ENCODE measurements at places on chromosomes 6 and 20.
A peak's percentile ranks its signal among the peaks of the same experiment; 100 is the strongest.

- DNase-seq: peak; percentile 84
Observed at GRCh38 chr20:34538671-34539123, 19.8 kb upstream of the MAP1LC3A start.

GRCh38 chr6:14734052-14734415 lies 511.8 kb upstream of the JARID2 start:
- peak; percentile 96 for DNase-seq

DNA sequence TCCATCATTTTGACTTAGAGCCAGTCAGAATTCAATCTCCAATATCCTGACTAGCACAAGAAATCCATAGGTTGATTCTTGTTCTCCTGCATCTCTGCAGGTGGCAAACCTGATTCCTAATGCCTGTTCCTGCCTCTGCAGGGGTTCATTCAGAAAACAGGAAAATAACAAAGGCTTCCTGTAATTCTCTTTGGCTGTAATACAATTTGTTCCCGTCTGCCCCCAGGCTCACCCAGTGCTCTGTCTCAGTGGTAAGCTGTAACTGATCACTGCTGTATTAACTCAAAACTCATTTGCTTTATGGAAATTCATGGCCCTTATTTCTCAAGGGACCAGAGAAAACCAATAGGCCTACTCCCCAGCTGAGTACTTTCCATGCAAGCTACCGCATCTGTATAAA lies 88.6 kb downstream of the OPRM1 start:
- no peak for DNase-seq

- DNase-seq: no peak
Observed at GRCh38 chr6:38436726-38437465, 202.8 kb downstream of the BTBD9 start.

- no peak for DNase-seq
Observed at GRCh38 chr6:118783931-118784550, 109.9 kb upstream of the ASF1A start.

GRCh38 chr6:133697666-133698065 lies 191.2 kb upstream of the TCF21 start:
- no peak for DNase-seq

DNA sequence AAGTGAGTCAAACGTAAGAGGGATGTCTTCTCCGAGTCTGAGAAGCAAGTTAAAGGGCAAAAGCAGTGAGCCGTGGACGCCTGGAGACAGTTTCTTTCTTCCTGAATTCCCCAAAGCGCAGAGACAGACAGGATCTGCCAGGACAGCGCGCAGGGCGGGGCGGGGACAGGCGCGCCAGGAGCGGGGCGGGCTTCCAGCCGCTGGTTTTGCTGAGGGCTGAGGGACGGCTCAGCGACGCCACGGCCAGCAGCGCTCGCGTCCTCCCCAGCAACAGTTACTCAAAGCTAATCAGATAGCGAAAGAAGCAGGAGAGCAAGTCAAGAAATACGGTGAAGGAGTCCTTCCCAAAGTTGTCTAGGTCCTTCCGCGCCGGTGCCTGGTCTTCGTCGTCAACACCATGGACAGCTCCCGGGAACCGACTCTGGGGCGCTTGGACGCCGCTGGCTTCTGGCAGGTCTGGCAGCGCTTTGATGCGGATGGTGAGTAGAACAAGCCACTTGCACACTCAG lies at the start of gene SCGN:
Gene SCGN (plus strand): TSS at position 209 of the 509 bp plus-strand sequence. CDS start 189 bp downstream, at position 398.
- peak; percentile 78 for DNase-seq

GRCh38 chr6:27168586-27169443 lies 78.7 kb upstream of the PRSS16 start:
- DNase-seq: no peak

DNA sequence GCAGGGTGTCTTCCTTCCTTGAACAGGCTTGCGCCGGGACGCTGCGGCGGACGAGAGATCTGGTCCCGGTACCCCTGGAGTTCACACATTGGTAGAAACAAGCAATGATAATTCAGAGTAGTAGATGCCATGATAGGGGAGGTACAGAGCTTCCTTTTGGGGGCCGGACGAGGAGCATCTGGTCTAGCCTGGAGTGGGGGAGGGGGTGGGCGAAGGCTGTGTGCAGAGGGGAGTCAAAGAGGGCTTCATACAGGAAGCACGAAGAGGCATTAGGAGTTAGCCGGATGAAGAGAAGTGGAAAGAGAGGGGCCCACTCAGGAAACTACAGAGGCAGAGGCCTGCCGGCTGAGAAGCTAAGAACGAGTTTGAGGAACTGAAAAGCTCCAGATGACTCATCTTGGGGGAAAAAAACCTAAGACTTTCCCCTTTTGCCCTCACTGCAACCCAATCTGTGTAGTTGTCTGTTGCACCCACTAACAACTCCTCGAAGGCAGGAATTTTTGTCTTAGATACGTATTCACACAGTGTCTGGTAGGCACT lies 611 bp downstream of the CNPY3 start:
- DNase-seq: no peak

- DNase-seq: no peak
Observed at GRCh38 chr6:84026721-84027164, 6.8 kb upstream of the MRAP2 start.

DNA sequence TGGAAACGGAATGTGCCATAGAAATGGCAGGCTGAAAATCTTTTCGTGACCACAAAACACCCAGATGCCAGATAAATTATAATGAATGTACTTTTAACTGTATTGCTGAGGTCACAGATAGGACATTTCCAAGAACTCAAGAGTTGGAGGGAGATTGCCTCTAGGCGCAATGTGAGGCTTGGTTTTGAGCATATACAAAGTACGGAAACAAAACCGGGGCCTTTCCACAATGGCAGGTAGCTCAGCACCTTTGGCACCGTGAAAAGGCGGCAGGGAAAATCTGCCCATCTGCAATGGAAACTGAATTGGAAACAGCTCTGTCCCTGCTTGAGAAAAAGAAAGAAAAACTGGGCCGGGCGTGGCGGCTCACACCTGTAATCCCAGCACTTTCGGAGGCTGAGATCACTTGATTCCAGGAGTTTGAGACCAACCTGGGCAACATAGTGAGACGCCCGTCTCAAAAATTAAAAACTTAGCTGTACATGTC lies 10.5 kb upstream of the C20orf144 start:
- no peak for DNase-seq

DNA sequence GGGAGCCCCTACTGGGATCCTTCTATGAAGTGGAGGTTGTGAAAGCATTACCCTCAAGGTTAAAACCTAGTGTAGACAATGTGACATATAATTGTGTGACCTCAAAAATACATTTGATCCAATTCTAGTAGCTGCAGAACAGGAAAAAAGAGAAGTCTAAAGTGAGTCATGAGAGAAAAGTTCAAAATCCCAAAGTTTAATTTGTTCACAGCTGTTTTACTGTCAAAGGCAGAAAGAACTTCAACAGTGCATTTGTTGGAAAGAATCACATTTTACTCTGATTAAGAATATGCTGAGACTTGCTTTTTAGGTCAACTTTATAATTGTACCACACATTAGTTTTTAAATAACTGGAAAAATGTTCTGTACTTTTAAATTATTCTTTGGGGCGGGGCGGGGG lies 1027.4 kb upstream of the FLRT3 start:
- DNase-seq: no peak

DNA sequence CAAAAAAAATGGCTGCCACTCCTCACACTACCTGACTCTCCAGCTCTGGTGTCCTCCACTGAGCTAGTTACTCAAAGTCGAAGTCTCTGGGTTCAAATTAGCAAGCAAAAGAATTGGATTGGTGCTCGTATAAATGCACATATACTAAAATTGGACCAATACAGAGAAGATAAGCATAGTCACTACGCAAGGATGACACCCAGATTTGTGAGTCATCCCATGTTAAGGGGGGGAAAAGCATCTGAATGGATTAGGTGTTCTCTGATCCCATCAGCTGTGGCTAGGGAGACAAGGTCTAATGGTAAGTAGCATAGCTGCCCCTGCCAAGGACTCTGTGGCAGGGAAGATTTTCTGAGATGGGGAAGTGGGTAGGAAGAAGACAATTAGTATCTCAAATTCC lies 18.3 kb upstream of the AMD1 start:
- DNase-seq: no peak

DNA sequence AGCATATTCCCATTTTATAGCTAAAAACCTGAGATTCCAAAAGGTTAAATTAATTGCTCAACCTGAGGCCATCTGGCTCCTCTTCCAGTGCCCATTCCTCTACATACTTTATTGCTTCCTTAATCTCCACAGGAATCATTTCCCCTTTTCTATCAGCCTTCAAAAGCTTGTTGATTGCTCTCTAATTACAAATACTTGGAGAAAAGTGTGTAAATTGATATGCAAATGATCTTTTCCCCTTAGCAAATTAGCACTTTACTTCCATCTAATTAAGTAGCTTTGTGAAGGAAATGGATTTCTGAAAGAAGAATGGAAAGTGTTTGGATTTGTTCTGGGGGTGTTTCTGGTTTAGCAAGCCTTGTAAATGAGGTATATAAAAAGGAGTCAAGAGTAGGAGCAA lies 323.3 kb downstream of the GRIK2 start:
- no peak for DNase-seq

GRCh38 chr20:38534756-38535155 lies 46.2 kb upstream of the ADIG start:
- no peak for DNase-seq

- DNase-seq: no peak
Observed at GRCh38 chr20:41750137-41750536, 132.0 kb upstream of the CHD6 start.

- no peak for DNase-seq
Observed at GRCh38 chr6:13765570-13765969, 48.8 kb downstream of the MCUR1 start.

DNA sequence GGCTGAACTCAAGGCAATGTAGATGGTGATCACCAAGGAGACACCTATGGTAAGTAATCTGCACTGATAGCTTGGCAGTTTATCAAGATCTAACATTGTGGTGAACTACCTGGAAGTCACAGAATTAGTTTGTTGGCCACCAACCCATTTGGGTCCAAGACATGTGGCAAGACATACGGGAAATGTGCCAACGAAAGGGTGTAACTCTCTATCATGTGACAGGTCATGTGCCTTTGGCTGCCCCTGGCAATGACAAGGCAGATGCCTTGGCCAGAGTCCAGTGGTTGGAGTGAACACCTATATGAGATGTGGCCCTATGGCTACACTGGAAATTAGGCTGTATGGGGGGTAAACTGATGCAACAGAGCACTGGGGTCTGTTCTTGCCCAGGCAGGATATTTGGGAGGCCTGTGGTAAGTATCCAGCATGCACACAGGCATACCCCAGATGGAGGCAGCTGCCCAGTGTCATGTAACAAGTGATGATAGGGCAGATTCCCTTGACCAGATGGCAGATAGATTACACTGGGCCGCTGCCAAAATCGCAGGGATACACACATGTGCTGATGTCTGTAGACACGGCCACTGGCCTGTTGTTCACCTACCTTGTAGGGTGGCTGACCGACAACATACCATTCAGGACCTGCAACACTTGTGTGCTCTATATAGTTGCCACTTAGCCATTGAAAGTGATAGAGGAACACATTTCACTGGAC lies 35.5 kb upstream of the HSF2 start:
- DNase-seq: peak; percentile 76

- DNase-seq: no peak
Observed at GRCh38 chr20:3111507-3111906, 27.0 kb upstream of the AVP start.

DNA sequence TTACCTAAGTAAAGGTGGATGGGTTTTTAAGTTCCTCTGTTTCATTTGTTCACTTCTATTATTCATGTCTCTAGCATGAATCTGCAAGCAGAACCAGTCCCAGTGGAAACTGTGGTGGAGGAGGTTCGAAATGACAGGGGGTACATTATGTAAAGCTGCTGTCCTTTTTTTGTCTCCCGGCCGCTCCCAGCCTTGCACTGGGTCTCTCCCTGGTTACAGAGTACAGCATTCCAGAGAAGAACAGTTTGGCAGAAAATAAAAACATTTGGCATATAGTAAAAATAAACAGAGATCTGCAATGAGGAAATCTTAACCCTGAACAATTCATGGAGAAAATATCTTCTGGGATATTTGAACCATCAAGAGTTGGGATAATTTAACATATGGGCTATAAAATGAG lies 34.6 kb upstream of the TAGAP start:
- no peak for DNase-seq

GRCh38 chr20:60395991-60396390 lies 437.8 kb downstream of the CDH26 start:
- DNase-seq: no peak

- no peak for DNase-seq
Observed at GRCh38 chr6:118663993-118664985, 12.9 kb upstream of the CEP85L start.

- peak; percentile 46 for DNase-seq
Observed at GRCh38 chr6:32854376-32855178, 585 bp downstream of the PSMB9 start.

- peak; percentile 87 for DNase-seq
Observed at GRCh38 chr6:49849213-49849907, 17.0 kb downstream of the CRISP1 start.

- DNase-seq: no peak
Observed at GRCh38 chr6:100339574-100340255, 125.0 kb downstream of the SIM1 start.

DNA sequence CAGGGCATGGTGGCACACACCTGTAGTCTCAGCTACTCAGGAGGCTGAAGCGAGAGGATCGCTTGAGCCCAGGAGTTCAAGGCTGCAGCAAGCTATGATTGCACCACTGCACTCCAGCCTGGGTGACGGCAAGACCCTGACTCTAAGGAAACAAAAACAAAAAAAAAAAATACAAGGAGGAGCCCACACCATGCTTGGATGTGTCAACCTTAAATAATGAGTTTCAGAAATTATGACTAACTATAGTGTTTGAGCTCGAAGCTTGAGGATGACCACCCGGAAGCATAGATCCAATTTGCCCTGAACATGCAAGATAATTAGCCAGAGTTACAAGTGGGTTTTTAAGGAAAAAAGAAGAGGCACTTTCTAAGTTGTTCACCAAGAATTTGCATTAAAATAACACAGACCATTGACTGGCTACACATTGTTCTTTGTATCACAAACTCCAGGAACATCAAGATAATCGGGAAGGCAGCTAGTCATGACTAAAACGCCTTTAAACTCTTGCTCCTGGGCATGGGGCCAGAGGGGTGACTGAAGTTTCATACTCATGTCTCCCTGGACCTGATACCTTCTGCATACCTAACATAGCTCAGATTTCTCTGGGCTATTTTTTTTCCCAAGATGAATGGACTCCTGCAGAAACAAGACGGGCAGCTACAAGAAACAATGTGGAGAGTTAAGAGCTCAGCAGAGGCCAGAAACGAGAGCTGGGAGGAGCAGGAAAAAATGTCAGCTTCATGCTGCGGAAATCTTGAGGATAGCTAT lies 289.6 kb downstream of the PREX1 start:
- no peak for DNase-seq

- no peak for DNase-seq
Observed at GRCh38 chr6:18293076-18293904, 29.0 kb upstream of the DEK start.

- DNase-seq: no peak
Observed at GRCh38 chr6:38482466-38482865, 157.3 kb downstream of the BTBD9 start.

DNA sequence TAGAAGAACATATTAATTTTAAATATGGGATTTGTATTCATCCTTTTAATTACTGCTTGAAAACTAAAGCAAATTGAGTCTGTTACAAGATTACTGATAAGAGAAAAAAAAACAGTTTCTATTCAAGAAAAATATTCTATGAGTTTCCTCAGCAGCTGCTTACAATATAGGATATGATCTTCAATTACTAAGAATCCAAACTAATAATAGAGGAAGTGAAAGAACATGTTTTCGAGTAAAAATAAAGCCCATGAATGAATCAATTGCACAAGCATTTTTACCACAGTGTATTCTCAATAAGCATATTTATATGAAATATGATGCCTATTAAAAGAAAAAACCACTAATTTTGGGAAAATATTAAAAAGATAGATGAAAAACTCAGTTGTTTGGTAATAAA lies 63.4 kb downstream of the AHI1 start:
- no peak for DNase-seq

Measured in erythroblast (primary cell).